ENCODE measurements at places on chromosomes 6 and 20. TPM values are rescaled to one million over a fixed set of nuclear protein-coding genes. Genes with fewer than 3 reads are reported as not detected.

DNA sequence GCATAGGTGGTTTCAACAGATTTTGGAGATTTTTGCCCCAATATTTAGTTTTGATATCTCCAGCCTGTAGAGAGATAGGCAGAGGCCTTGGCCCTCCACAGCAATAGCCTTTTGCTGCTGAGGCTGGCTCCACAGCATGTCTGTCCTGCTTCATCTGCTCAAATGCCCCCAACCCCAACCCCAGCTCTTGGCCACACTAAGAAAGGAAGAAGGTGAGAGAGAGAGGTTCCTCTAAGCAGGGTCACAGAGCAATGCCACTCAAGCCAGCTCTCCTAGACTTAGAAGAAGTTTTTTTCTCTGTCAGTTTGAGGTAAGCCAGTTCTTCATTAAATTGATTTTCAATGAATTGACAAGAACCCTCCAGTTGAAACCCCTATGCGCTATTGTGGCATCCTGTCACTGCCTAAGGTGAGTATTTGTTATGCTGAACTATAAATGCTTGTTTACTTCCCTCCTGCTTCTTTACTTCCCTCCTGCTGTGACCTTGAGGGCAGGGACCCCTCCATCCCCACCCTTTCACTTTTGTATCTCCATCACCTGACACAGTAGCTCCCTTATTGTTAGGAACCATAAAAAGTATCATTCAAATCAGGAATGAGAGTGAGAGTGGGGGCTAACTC, 366.2 kb upstream of the CNR1 start:
- no peak for DNase-seq

- peak; percentile 34 for DNase-seq
Measured at GRCh38 chr20:39136798-39137197, 174.7 kb downstream of the DHX35 start.

DNA sequence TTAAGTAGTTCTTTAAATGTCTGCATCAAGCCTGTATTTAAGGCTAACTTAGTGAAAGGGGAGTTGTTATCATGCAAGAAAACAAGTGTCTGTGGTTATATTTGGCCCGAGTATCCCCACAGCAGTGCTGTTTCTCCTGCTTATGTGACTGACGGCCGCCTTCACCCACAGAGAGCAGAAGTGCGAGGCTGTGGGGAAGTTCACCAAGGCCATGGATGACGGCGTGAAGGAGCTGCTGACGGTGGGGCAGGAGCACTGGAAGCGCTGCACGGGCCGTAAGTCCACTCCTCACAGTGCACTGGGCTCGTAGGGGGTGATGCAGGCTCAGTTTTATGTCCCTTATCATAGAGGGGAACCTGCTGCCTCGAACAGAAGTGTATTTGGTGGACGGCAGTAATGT, 53.2 kb upstream of the SYNJ2 start:
- DNase-seq, result no peak

GRCh38 chr6:28648035-28648877, 122.6 kb downstream of the GPX5 start:
- peak; percentile 86 for DNase-seq

GRCh38 chr6:13383328-13384163, 55.2 kb upstream of the TBC1D7 start:
- no peak for DNase-seq

The SAMD10 gene
- polyA plus RNA-seq, result 8.5 TPM

DNA sequence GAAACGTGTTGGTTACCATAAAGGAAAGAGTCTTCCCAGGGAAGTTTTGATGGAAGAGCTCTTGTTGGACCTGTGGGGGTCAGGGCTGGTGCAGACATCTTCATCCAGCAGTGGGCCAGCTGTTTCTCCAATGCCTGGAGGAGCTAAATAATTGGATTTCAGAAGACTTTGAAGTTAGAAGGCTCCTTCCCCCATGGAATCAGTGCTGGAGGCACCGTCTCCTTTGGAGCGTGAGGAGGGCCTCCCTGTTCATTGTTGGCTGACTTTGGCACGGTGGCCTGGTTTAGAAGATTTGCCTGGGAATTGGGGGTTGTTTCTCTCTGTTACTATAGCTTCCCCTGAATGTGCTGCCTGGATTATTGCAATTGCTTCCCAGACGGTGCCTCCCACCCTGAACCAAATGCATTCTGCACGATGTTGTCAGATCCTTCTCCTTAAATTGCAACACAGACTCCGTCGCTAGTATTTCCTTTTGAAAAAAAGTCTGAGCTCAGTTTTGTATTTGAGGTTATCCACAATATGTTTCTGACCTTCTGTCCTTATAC, 27.7 kb upstream of the KCNG1 start:
- no peak for DNase-seq

The DOK5 gene
- polyA plus RNA-seq, result 4.8 TPM

DNA sequence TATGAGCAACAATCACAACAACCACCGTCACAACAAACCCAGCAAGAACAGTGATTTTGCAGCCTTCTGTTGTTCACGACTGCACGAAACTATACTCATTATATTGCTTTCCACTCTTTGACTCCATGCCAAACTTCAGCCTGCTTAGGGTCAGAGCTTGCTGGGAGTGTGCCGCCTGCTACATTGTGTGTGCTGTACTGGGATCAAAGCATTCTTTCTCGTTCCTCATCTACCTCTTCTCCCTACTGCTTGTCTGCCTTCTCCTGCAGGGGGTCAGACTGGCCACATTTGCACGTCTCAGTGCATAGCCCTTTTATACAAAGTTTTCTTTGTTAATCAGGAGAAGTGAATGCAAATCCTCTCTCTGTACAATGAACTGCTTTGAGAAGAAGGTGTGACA, 401.6 kb upstream of the CITED2 start:
- DNase-seq, result no peak

DNA sequence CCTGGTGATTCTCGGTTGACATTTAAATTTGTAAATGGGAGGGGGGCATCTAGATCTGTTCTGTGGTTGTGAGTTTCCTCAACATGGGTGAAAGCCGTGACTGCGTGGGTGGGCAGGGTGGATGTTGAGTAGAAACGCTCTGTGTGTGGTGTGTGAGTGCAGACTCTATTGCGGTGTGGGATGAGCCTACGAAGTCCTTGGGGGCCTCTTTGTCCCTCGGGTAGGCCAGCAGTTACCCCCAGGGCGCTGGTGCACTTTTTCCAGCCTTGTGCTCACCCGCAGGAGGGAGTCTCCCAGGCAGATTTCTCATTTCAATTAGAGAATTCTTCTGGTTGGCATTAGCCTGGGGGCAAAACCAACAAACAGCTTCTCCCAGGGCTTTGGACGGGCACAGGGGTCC, 10.6 kb downstream of the TOX2 start:
- no peak for DNase-seq

The ZNF76 gene
- 29.1 TPM for polyA plus RNA-seq

The TCF21 gene
- 28.8 TPM for polyA plus RNA-seq

GRCh38 chr6:108895571-108895970, 47.3 kb downstream of the ARMC2 start:
- no peak for DNase-seq

The NKX2-2 gene
- not detected for polyA plus RNA-seq

DNA sequence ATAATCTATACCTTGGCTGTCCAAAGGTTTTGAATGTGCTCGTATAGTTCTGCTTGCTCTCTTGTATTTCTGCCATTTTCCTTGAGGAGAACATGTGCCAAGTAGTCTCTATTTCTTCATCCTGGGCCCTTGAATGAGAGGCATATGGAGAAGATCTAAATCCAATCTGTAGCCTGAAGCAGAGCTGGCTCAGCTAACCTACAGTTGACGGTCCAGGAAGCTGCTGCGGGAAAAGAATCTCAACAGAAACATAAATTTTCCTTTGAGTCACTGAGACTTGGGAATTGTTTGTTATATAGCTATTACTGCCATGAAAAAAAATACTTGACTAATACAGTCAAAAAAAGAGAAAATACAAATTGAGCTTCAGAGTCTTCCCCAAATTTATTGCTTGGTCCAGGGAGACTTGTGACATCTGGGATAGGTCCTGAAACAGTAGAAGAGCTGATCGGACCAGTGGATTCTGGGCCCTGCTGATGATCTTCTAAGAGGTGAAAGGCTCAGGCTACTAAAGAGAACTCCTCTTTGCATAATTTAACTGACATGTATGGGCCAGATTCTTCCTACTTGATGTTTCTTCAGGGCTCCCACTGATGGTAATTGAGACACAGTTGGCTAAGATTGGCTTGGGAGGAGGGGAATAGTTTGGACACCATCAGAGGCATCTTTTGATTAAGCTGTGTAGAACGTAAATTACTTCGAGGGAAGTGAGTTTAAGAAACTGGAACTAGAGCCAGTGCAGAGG, 29.9 kb upstream of the PLCB4 start:
- peak; percentile 17 for DNase-seq

DNA sequence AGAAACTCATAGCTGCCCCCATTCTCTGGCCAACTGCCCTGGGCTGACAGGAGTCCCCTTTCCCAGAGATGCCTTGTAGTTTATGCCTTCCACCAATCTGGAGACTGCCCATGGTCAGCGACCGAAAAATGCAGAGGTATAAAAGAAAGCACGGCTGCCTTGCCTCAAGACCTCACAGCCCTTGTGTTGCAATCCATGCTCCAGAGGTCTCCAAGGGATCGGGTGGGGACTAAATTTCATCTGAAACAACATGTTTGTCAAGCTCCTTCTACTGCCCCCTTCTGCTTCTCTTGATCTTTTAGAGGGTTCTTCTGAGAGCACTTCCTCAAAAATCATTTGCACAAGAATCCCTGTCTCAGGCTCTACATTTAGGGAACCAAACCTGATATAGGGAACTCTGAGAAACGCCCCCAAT, 128.8 kb downstream of the PLCB1 start:
- no peak for DNase-seq

DNA sequence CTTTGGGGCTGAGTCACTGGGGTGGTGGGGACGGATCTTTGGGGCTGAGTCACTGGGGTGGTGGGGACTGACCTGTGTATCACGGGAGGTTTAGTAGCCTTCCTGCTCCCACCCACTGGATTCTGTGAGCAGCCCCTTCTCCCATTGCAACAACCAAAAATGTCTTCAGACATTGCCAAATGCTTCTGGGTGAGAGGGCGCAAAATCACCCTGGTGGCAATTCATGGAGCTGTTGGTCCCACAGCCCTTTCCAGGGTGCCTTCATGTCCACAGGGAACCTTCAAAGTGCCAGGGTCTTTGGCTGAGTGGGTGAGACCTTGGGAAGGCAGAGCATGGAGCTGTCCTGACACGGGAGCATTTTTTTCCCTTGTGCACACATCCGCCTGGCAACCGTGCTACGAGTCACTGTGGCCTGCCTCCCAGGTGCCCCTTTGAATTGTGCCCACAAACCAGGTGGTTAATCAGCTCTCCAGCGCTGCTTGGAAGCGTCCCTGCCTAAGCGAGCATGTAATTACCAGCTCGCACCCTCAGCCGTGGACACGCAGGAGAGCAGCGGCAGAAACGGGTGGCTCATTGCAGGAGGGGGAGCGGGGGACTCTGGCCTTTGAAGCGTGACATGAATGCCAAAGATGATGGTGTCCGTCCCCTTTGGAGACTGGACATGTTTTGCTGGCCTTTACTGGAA, 27.4 kb upstream of the APCDD1L start:
- DNase-seq, result peak; percentile 77

DNA sequence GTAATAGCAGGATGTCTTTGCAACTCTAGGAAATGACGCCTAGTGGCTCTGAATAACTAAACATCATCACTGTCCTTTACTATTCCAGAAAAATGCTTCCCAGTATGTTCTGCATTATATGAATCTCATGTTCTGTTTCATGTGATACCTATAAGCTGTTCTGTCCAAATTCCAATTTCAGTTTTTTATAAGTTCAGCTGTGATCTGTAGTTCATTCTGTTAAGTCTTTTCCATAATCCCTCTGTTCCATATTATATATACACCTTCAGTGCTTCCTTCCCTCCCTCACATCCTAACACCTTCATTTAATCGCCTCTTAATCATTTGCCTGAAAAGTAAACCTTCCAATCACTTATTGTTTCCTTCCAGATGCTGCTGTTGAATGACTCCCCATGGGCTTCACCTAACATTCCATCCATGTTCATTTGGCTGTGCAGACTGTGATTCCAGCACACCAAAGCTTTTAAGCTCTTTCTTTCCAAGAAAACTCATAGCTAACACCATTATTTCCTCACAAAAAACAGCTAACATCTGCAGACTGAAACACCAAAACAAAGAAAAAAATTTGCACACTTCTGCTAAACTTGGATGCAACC, 18.6 kb downstream of the HMGCLL1 start:
- no peak for DNase-seq

DNA sequence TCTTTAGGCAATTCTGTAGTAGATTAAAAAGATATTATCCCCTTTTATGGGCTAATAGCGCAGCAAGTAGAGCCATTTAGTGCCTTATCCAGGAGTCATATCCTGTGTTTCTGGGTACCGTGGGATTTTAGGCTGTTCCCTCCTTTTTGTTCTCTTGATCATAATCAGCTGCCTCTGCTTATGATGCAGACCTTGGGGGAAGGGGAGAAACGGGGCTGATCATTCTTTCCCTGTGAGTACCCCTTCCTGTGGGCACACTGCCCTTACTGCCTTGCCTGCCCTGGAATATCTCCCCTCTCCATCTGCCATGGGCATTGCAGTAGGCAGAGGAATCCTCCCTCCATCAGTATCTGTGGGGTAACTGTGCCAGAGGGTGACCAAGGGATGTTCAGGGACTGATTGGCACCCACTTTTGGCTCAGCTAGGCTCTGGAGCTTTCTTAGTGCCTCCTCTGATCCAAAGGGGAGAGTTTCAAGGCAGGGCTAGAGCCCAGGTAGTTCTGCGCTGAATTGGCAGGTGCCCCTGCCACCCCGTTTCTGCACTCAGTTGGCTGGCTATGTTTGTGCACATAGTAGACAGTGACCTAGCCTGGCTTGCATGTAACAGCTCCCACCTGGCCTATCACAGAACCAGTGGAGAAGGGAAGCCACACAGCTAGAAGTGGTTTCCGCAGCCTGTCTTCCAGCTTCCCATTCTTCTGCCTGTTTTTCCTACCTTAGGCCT, 103.3 kb downstream of the FIG4 start:
- no peak for DNase-seq

The RIN2 gene
- 20.2 TPM for polyA plus RNA-seq

DNA sequence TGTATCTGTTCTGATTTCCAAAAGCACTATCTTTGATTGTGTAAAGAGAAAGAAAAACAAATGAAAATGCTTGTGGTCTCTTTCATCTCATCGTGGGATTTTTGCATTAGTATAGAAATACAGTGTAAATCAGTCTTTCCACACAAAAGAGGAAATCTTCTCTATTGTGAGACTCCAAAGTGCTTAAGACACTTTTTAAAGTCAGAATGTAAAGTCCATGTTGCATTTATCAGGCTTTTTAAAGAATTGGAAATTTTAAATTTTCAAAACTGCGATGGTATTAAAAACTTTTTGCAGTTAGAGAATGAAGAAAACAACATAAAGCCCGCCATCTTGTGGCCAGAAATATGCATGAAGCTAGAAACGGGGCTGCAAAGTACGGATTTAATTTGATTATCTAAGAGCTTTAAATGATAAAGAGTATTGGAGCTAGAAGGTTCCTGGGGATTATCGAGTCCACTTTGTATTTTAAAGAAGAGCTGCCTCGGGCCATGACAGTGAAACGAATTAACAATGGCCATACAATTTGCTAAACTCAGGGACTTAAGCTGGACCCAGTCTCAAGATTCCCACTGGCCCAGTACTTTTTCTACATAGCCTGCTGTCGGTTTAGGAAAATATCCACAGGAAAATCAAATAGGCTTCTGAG, 339.6 kb downstream of the ARHGAP18 start:
- DNase-seq, result peak; percentile 70

Measured in kidney (tissue), 22 donors.